Left lung (tissue), 14 donors: ENCODE measurements at places on chromosomes 11 and 22. TPM values are rescaled to one million over a fixed set of nuclear protein-coding genes. Genes with fewer than 3 reads are reported as not detected.

CST6 gene
- 0.18 TPM for polyA plus RNA-seq

PLAAT4 gene
- polyA plus RNA-seq = 9.6 TPM

VSTM5 gene
- polyA plus RNA-seq = 0.60 TPM

DNA sequence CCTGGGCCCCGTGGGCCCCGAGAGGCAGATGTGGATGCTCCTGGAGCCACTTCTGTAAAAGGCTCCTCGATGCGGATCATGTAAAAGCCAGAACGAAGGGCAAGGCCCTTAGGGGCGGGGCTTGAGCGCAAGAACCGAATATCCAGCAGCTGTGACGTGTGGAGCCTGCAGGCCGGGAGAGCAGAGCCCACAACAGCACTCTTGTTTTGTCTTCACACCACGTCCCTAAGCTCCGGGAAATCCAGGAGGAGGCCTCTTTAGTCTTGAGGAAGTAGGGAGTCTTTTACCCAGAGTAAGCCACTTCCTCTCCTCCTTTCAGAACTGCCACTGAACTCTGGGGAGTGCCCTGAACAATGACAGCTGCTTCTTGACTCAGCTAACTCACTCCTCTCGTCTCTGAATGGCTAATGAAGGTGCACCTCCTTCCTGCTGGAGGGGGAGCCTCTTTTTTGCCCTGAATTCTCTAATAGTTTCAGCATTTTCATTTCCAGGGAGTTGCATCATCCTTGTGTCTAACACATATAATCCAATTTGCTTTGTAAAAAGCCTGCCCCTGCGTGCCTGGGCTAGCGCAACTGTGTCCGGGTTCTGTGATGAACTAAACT, 12.5 kb downstream of the L3MBTL2 start:
- H3K4me3 ChIP-seq = peak overlapping the region; percentile 18
- peak; percentile 35 for DNase-seq
- H3K27ac ChIP-seq = peak overlapping the region; percentile 87

DNA sequence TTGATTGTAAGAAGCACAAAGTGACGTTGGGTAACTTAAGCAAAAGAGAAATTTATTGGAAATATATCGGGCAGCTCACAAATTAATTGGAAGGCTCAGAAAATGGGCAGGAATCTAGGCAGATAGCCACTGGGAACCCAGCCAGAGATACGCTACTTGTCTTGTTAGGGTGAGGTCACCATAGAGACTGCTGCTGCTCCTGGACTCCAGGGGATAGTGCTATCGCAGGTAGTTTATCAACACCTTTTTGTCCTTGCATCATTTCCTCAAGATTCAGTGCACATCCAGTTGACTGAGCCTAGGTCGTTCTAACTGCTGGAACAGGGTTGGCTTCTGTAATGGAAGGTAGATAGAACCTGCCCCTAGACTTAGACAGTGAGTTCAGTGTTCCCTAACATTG, 19.6 kb downstream of the AMOTL1 start:
- no peak overlapping the region for H3K4me3 ChIP-seq
- no peak for DNase-seq
- peaks cover 41% of the 10 kb centered on the region for H3K4me1 ChIP-seq
- H3K27me3 ChIP-seq = no peaks in the 10 kb centered on the region

DNA sequence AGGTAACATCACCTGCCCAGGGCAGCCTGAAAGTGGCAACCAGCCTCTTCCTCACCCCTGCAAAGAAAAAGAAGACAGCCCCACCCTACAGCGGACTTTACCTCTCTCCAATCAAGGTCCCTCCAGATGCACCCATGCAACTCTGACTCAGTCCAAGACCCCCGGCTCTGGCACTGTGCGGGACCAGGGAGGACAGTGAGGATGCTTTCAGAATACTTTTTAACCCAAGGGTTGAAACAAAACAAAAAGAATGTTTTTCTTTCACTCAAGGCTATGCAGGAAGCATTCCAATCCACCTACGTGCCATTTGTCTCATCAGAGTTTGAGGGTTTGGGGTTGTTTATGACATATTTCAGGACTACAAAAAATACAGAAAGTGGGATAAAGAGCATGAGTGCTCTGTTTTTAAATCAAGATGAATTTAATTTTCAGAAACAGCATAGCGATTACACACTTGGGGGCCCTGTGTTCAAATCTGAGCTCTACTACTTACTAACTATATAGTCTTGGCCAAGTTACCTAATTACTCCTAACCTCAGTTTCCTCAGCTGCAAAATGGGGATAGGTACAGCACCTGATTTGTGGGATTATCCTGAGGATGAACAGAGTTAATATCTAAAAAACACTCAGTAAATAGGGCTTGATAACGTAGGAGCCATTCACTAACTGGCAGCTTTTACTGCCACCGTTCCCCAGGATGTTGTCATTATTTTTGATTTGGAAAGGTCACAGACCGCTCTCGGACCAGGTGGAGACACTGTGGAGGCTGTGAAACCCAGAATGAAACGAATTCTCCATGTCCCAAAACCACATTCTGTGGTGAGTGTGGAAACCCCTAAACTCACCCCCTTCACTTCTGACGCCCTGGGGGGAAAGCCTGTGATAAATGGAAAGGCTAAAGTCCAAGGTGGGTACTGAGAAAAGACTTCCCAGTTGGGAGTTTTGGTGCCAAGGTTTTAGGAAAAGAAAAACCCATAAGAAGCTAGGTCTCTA, 5.6 kb downstream of the PLAAT3 start:
- peaks cover 54% of the 10 kb centered on the region for H3K4me1 ChIP-seq
- H3K27me3 ChIP-seq = no peaks in the 10 kb centered on the region
- no peak overlapping the region for H3K27ac ChIP-seq
- H3K4me3 ChIP-seq = no peak overlapping the region

GRCh38 chr11:69155302-69156234, at the start of gene SMIM38:
TSS of gene SMIM38 (plus strand) at chr11:69155935. CDS start at chr11:69157847, 1,912 bp downstream.
- H3K4me1 ChIP-seq = peaks cover 17% of the 10 kb centered on the region
- no peak for DNase-seq
- no peaks in the 10 kb centered on the region for H3K36me3 ChIP-seq
- H3K27ac ChIP-seq = no peak within 1 kb of the TSS
- H3K4me3 ChIP-seq = no peak within 1 kb of the TSS

- DNase-seq = no peak
- H3K4me1 ChIP-seq = peaks cover 17% of the 10 kb centered on the region
- no peak overlapping the region for H3K4me3 ChIP-seq
- no peaks in the 10 kb centered on the region for H3K36me3 ChIP-seq
- no peaks in the 10 kb centered on the region for H3K27me3 ChIP-seq
- peak overlapping the region; percentile 95 for H3K27ac ChIP-seq
These were observed 35.9 kb upstream of the LYVE1 start for GRCh38 chr11:10604340-10604748.

- no peaks in the 10 kb centered on the region for H3K4me1 ChIP-seq
- no peak overlapping the region for H3K27ac ChIP-seq
- H3K36me3 ChIP-seq = no peaks in the 10 kb centered on the region
- DNase-seq = no peak
- H3K4me3 ChIP-seq = peak overlapping the region; percentile 37
- H3K27me3 ChIP-seq = peaks cover 13% of the 10 kb centered on the region
These were observed 694 bp upstream of the ELFN2 start for GRCh38 chr22:37427711-37428635.

- no peaks in the 10 kb centered on the region for H3K36me3 ChIP-seq
- DNase-seq = no peak
- no peaks in the 10 kb centered on the region for H3K27me3 ChIP-seq
- peaks cover 43% of the 10 kb centered on the region for H3K4me1 ChIP-seq
These were observed 1.4 kb upstream of the BATF2 start for GRCh38 chr11:64998141-64998540.

- H3K4me1 ChIP-seq = peaks cover 69% of the 10 kb centered on the region
- no peak overlapping the region for H3K27ac ChIP-seq
- no peaks in the 10 kb centered on the region for H3K27me3 ChIP-seq
- no peak overlapping the region for H3K4me3 ChIP-seq
These were observed 14.8 kb downstream of the BRD1 start for GRCh38 chr22:49812838-49813237.

GRCh38 chr11:32137263-32137662, 46.4 kb downstream of the RCN1 start:
- H3K4me1 ChIP-seq = no peaks in the 10 kb centered on the region
- no peak overlapping the region for H3K4me3 ChIP-seq
- no peaks in the 10 kb centered on the region for H3K36me3 ChIP-seq
- no peak overlapping the region for H3K27ac ChIP-seq
- no peaks in the 10 kb centered on the region for H3K27me3 ChIP-seq
- DNase-seq = no peak

- no peaks in the 10 kb centered on the region for H3K27me3 ChIP-seq
- DNase-seq = no peak
- no peak overlapping the region for H3K27ac ChIP-seq
- no peaks in the 10 kb centered on the region for H3K4me1 ChIP-seq
- no peak overlapping the region for H3K4me3 ChIP-seq
These were observed 143.3 kb downstream of the GUCY1A2 start for GRCh38 chr11:106875013-106875412.

- peaks cover 6% of the 10 kb centered on the region for H3K27me3 ChIP-seq
- no peak overlapping the region for H3K27ac ChIP-seq
- no peak for DNase-seq
- no peaks in the 10 kb centered on the region for H3K4me1 ChIP-seq
- H3K36me3 ChIP-seq = no peaks in the 10 kb centered on the region
These were observed 91.4 kb upstream of the TOP3B start for GRCh38 chr22:22073769-22074561.
